ENCODE measurements at places on chromosomes 1 and 21. TPM values are rescaled to one million over a fixed set of nuclear protein-coding genes. Genes with fewer than 3 reads are reported as not detected.

CELA3B gene
- polyA plus RNA-seq, result not detected

DNA sequence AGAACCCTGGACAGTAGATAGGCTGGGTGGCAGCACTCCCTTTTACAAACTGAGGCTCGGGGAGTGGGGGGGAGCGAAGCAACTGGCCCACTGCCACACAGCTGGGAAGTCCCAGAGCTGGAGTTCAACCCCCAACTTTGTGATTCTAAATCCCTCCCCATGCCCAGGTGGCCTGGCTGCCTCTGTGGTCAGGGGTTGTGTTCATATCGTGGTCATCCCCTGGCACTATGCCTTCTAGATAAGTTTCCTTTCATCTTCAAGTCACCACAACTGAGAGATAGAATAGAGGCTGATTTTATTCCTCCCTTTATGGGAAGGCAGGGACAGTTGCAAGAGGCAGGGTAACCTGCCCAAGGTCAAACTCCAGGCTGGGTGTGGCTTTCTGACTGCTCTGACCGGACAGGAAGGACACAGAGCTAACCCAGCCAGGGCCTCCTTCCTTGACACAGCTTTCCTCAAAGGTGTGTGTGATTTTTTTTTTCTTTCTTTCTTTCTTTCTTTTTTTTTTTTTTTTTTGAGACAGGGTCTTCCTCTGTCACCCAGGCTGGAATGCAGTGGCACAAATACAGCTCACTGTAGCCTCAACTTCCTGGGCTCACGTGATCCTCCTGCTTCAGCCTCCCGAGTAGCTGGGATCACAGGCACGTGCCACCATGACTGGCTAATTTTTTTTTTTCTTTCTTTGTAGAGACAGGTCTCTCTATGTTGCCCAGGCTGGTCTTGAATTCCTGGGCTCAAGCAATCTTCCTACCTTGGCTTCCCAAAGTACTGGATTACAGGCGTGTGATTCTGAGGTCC, 18.4 kb upstream of the TNFRSF1B start:
- DNase-seq, result no peak

DNA sequence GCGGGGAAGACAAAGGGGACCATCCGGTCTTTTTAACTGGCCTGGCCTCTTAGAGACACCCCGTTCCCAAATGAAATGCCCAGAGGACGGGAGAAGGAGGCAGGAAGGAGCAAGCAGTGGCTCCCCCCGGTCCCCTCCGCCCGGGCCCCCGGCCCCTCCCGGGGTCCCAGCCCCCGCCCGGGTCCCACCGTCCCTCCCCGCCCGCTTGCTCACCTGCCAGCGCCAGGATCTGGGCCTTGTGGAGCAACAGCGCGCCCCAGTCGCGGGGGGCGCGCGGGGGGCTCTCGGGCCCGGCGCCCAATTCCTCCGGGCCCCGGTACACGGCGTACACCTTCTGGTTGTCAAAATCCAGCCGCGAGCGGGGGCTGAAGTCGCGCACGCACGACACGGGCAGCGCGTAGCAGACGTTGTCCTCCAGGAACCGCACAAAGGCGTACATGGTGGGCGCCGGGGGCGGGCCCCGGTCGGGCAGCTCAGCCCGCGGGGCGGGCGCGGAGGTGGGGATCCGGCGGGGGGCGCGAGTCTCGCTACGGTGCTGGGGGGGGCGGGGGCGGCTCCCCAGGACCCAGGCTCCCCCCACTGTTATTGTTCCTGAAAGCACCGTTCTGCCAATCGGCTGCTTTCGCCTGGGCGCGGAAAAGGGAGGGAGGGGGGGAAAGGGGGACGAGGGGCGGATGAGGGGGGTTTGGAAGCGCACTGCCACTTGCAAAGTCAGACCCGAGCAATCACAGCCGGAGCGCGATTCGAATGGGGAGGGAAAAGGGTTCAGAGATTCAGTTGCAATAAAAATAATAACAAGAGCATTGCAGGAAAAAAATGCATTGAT, at the start of gene BEND5:
TSS of gene BEND5 (minus strand) at position 499 of the 826 bp plus-strand sequence. CDS start at position 439, 60 bp downstream.
- DNase-seq, result peak; percentile 84

DNA sequence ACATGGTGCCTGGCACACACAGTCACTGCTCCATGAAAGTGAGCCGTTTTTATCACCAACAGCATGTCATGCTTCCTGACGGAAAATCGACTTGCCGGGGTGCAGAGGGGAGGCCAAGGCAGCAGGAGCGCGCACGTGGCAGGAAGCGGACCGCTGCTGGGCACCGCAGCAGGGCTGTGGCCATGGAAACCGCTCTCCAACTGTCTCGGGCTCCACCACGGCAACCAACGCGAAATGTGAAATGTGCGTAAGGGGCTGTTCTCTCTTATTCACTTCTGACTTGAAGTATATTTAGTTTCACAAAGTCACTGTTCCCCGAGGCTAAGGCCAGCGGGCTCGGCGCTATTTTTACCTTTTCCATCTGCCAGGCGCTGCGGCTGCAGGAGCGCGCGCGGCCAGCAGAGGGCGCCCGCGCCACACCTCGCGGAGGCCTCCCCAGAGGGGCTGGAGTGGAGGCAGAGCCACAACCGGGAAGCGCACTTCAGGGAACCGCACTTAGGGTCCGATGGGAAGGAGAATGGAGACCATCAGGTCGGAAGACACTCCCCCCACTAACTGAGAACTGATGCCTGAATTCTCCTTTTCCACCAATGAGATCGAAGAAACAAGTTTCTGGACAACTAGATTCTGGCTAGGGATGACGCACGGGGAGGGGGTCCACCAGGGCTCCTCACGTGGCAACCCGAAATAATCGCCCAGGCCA, 19.7 kb downstream of the RCC2 start:
- no peak for DNase-seq

TAS1R3 gene
- 0.39 TPM for polyA plus RNA-seq

DNA sequence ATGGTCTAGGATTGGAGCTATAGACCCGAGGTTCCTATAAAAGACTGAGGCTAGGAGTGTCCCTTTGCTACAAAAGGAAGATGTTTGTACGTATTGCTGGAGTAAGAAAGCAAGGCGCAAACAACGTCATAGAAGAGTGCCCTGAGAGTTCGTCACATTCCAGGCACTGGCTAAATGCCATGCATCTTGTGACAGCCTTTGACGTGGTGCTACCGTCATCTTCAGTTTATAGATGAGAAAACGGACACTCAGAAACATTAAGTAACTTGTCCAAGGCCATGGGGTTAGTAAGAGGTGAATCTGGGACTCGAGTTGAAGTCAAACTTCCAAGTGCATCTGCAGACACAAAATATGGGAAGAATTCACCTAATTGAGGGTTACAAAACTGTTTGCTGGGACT, 104.2 kb upstream of the SLC45A1 start:
- DNase-seq, result no peak

SPRR1A gene
- polyA plus RNA-seq, result not detected

DNA sequence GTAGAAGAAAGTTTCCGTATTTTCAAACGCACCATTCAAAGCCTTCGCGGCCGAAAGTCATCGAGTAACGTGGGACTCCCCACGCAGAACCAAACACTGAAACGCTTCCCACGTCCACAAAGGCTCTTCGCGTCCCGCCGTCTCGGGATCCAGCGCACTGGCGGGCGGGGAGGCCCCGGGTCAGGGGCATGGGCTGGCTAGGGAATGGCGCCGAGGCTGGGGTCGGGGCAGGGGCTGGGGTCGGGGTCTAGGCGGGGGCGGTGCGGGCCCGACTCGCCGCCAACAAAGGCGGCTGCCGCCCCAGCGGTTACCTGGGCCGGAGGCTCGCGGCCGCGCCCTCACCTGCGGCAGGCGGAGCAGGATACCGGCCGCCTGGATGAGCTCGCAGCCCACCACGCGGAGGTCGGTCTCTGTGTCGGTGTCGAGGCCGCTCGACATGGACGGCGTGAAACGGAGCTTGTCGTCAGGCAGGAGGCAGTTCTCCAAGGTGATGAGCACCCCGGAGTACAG, 403 bp downstream of the CCNL2 start:
- no peak for DNase-seq

DNA sequence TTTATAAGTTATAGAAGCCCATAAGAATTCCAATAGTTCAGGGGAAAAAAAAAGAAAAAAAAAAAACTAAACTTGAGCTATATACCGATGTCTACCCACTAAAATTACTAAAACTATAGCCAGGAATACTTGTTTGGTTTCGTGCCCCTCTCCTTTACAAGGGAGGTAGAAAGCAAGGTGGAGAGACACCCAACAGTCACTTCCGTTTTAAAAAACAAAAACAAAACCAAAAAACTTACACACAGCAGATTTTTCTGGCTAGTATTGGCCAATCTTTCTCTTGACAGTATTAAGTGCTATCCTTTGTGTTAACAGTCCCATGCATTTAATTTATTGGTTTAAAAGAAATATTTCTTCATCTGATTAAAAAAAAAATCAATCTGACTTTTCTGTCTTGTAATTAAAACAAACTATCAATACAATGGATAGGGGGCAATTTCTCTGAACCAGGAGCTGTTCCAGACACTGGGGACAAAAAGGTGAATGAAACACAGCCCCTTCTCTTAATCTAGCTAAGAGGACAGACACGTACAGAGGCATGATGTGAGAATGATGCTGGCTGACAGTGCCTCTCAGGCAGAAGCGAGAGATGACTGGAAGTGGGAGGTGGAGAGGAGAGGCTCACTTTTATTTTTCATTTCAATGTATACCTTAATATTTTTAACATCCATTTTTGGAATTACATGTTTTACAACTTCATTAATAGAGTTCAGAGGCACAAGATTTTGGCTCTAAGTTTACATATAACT, 214.8 kb downstream of the RERE start:
- no peak for DNase-seq

DNA sequence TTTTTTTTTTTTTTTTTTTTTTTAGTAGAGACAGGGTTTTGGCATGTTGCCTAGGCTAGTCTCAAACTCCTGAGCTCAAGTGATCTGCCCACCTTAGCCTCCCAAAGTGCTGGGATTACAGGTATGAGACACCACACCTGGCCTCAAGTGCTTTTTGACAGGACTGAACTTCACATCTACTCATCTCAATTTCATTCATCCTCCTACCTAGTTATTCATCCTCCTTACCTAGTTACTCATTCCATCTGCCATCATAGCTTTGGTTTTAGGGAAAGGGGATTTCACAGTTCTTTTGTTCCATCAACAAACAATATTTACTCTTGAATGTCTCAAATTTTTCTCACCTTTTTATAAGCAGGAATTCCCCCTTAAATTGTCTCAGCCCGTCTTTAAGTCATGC, 38.6 kb upstream of the RALGPS2 start:
- no peak for DNase-seq

DNA sequence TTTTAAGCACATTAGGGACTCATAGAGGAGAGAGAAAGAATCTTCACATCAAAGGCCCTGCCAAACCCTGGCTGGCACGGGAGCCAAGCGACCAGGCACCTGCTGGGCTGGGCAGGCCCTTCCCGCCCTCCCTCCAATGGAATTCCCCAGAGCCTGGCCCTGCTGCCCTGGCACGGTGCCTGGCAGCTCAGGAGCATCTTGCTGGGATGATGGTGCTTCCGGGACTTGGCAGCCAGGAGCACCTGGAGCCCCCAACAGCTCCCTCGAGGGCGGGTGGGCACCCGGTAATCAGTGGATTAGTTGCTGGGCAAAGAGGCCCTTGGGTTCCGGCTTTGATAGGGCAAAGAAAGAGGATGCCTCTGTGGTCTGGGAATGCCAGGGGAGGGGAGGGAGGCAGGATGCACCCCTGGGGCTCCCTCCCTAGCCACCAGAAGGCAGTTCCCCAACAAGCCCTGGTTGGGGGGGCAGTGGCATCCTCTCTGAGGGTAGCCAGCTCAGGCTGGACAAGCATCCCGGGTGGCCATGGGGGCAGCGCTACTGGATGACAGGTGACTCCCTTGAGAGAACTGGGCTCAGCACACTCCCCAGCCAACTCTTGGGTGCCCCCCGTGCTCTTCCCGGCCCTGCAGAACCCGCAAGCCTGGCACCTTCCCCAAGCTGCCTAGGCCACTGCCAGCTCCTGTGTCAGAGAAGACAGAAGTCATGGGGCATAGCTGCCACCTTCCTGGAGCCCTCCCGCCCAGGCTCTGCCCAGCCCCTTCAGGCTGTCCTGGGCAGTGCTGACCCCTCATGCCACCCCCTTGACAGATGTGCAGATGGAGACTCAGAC, 26.4 kb downstream of the KRTAP10-1 start:
- no peak for DNase-seq

CYYR1 gene
- 54.7 TPM for polyA plus RNA-seq

- DNase-seq, result no peak
Measured at GRCh38 chr1:20481643-20482498, 4.1 kb downstream of the CAMK2N1 start.

CCDC27 gene
- 0.33 TPM for polyA plus RNA-seq

DNA sequence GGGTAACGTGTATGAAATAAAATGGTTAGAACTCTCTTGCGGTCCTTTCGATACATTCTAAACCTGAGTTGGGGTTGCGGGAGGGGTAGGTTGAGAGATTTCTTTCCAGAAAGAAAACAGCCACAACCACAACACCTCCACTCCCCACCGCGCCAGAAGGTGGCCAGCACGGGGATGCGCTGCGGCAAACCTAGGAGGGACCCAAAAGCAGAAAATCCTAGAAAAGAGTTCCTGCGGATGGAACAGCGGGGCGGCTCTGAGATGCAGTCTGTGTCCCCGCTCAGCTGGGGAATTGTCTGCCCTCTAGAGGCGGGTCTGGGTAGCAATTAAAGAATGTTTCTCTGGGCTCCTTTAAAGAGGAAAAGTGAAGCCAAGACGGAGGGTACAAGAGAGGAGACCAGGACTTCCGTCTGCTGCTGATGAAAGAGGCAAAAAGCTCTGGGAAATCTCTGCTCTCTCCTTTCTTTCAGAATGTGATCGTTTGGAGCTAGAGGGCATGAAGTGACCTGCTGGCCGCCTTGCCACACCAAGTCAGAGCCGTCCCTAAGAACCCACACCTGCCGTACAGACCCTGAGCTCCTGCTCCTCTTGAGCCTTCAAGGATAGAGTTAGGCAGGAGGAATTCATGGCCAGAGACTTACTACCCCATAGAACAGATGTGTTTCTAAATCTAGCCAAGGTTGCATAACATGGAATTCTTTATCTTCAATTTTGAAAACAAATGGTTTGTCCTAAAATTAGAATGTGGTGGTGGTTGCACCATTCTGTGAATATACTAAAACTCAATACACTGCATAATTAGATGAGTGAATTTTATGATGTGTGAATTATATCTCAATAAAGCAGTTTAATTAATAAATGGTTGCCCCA, 46.5 kb upstream of the COA6 start:
- peak; percentile 44 for DNase-seq

DNA sequence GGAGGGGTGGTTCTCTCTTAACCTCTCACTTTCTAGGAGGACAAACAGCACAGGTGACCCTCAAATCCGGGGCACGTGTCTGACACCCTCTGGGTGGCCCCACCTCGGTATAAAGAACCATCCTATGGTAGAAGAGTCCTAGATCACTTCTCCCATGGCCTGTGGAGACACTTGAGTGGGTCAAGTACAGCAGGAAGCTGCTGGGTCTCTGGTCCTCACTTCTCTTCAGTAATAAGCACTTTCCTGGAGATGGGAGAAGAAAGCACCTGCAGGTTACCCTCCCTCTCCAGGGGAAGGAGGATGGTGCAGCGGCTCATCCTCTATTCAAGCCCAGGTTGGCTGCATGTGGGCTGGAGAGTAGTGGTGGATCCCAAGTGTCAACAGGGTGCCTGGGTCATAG, 17.0 kb downstream of the S100A7 start:
- DNase-seq, result no peak

All from renal pelvis (tissue), 12 donors.